ENCODE measurements at places on chromosomes 6 and 20. TPM values are rescaled to one million over a fixed set of nuclear protein-coding genes. Genes with fewer than 3 reads are reported as not detected.

PBOV1 gene
- not detected for total RNA-seq

GRCh38 chr6:155155787-155156447 lies 107.9 kb upstream of the CLDN20 start:
- DNase-seq, result no peak

DNA sequence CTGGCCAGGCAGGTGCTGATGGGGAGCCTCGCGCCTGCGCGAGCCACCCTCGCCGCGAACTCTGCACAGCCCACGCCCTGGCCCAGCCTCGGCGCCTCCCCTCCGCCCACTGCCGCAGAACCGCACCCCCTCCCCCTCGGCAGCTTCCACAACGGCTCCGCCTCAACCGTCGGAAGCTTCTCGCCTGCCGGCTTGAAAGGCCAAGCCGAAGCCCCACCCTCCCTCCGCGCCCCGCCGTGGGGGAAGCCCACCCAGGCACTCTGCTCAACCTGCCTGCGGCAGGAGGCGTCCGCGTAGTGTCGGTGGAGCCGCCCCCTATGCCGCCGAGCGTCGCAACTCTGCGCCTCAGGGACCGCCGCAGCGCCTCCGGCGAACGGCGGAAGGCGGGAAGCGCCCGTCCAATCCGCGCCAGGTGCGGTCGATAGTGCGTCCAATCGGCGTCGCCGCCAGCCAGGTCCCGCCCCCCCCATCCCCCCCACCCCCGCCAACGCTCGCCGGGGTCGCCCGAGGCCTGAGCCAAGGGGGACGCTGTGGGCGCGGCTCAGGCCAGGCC lies at the start of gene SYCP2:
Gene SYCP2, minus strand, starts transcription at position 342 of the 553 bp plus-strand sequence. CDS start 11,224 bp downstream, outside the sequence.
- DNase-seq, result no peak

DNA sequence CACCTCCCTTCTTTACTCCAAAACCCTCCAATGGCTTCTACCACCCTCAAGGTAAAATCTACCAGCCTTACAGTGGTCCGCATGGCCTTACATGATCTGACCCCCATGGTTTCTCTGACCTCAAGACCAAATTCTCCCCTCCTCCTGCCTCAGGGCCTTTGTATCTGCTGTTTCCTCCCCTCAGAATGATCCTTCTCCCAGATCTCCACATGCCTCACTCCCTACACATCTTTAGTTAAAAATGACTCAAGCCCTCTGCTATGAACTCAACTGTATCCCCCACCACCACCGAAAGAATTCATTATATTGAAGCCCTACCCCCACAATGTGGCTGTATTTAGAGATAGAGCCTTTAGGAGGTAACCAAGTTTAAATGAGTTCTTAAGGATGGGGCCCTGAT lies 4.1 kb downstream of the SLC23A2 start:
- DNase-seq, result no peak

GRCh38 chr6:74167976-74168375 lies 472.0 kb downstream of the CD109 start:
- no peak for DNase-seq
